NCI-H146 (cell line): ENCODE measurements at places on chromosomes 3 and 15.

GRCh38 chr3:123072564-123072963, 5.7 kb downstream of the PDIA5 start:
- no peak for DNase-seq

GRCh38 chr3:65398953-65399352, 639.8 kb downstream of the MAGI1 start:
- DNase-seq, result no peak

GRCh38 chr3:41866298-41866697, 95.6 kb downstream of the ULK4 start:
- no peak for DNase-seq

DNA sequence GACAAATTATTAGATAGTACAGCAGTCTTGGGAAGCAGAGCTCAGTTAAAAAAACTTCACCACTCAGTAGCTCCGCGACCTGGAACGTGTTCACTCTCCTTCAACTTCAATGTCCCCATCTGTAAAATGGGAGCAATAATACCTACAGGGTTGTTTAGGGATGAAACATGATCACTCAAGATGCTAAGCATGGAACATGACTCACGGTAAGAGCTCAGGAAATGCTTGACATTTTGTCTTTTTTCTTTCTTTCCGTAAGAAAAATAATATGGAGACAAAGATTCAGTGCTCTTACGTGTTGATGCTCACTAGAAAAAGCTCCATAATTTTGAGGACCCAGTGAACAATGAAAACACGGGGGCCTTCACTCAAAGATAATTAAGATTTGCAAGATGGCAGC, 606.7 kb upstream of the MDFIC2 start:
- DNase-seq, result no peak

GRCh38 chr15:68449389-68449788, 17.4 kb upstream of the ITGA11 start:
- no peak for DNase-seq

- DNase-seq, result no peak
Observed at GRCh38 chr3:25433868-25434267, 5.8 kb downstream of the RARB start.

GRCh38 chr15:39429898-39430357, 151.0 kb upstream of the THBS1 start:
- no peak for DNase-seq

DNA sequence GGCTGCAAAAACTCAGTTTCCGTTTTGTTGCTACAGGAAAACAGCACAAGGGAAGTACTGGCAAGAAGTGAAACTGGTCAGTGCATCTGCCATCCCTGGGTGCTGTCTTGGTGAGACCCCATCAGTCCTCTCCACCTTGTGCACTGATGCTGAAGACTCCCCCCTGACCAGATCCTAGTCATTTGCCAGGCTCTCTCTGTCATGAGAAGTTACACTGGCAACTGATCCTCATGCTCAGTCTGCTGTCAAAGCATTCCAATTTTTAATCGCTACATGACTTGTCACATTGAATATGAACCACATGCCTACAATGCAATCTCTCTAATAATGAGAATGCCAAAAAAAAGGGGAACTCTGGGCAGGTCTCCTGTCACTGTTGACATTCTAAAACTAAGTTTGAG, 296.5 kb downstream of the ZIC1 start:
- no peak for DNase-seq

DNA sequence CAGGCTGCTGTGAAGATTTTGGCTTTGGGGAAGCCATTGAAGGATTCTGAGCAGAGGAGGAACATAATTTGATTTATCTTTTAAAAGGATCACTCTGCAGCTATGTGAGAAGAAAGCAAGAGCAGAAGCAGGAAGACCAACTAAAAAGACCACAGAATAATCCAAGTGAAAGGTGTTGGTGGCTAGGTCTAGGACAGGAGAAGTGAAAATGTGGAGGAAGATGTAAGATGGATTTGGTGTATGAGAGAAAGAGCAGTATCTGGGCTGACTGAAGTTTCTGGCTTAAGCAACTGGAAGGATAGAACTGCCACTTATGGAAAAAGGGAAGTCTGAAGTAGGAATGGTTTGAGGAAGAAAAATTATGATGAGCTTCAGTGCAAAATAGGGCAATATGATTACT, 62.0 kb downstream of the SFMBT1 start:
- DNase-seq, result no peak

- DNase-seq, result no peak
Observed at GRCh38 chr3:12179441-12179840, 20.7 kb upstream of the TIMP4 start.

DNA sequence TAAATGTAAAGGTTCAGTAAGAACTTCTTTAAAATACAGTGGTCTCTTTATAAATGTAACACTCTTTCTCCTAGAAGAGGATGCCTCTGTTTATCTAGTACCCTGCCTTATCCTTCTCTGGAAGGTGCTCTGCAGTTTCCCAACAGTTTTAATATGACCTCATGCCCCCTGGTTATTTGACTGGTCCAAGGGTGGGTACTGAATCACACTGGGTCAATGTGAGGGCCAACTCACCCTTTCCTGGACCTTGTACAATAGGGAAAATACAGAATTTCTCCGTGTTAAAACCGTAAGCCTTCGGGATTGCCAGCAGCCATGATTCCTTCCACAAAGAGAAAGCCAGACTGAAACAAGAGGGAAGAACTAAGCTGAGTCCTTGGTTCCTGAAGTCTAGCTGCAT, 9.2 kb downstream of the DCBLD2 start:
- DNase-seq, result no peak

- DNase-seq, result peak; percentile 28
Observed at GRCh38 chr3:100209948-100210771, 50.6 kb upstream of the TBC1D23 start.

- DNase-seq, result no peak
Observed at GRCh38 chr3:178907081-178907480, 164.5 kb downstream of the ZMAT3 start.

DNA sequence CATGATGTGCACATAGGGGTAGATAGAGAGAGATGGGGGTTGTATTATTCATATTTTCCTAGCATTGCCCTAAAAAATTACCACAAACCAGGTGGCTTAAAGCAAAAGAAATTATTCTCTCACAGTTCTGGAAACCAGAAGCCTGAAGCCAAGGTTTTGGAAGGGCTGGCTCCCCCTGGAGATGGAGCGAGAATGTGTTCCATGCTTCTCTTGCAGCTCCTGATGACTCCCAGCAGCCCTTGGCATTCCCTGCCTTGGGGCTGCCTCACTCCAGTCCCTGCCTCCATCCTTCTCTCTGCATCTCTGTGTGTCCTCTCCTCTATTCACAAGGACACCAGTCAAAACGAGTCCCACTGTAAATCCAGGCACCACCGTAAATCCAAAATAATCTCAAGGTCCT, 91.5 kb upstream of the FAM174B start:
- DNase-seq, result no peak

DNA sequence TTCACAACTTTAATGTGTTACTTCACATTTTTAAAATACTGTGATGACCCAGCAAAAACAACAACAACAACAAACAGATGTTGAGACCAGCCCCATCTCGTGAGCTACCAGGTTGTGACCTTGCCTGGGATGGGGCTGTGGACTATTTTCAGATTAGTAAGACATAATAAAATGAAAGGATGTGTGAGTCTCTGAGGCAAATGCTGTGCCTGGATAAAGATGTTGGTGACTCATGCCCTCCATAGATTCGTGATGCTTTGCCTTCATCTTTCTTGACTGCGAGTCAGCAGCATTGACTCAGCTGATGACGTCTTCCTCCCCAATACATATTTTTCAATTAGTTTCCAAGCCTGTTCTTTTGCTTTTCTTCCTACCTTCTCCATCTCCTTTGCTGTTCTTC, 453.0 kb upstream of the CFAP20DC start:
- DNase-seq, result no peak

DNA sequence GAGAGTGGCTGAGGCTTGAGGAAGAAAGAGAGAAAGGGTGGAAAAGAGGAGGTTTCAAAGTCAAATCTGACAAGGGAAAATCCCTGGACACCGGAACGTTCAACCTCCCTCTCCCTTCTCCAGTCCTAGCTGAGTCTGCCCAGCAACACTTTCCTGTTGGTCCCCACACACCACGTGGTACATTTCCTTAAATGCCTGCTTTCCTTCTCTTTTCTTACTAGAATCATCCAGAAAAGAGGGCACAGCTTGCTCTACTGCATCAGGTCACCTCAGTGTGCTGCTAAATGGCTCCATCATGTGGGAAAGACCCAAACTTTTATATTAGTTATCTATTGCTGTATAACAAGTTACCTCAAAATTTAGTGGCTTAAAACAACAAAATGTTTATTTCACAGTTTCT, 181.2 kb downstream of the NECTIN3 start:
- DNase-seq, result no peak

DNA sequence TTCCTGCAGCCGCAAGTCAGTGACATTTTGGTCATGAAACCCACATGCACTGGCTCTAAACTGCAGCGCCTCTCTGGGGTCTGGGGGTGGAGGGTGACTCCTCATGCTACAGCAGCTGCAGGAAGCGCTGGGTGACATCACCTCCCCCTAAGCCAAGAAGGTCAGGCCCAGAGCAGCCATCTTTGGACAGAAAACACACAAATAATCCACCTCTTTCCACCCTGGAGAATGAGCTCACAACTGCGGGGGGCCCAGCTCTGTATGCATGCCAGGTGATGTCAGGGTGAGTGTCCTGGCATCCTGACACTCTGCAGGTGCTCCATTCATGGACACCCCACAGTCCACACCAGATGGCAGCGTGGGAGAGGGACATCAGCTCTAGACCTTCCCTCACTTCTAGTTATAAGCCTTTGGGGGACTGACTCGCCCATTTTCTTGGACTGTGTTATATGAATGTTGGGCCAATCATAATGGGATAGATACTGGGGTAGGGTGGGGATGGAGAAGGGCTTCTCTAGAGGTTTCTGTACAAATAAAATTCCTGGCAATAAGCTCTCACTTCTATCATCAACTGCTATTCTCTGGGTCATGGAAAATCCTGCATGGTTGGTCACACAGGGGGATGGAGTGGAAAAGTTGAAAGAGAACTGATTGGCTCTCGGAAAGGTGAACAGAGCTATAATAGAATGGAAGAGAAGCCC, 70.7 kb upstream of the THBS1 start:
- DNase-seq, result no peak

- DNase-seq, result no peak
Observed at GRCh38 chr15:74200412-74200815, 2.2 kb downstream of the STRA6 start.

- no peak for DNase-seq
Observed at GRCh38 chr3:15820911-15821310, 23.1 kb upstream of the ANKRD28 start.

DNA sequence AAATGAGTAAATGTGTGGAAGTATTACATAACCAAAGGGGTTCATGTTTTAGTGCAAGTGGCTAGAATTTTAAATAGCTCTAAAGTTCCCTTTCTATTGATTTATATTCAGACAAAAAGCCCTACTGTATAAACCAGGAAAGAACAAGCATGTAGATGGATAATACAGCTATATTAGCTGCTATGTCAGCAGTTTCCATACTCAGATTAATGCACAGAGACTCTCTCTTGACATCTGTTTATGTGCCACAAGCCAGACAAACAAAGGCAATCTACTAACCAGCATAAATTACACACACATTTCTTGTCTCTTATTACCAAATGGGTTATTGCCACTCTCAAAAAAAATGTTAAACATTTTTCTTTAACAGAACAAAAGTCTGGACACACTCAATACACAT, 760.1 kb upstream of the NECTIN3 start:
- DNase-seq, result no peak

- DNase-seq, result no peak
Observed at GRCh38 chr3:171614318-171614921, 154.2 kb upstream of the TNIK start.

DNA sequence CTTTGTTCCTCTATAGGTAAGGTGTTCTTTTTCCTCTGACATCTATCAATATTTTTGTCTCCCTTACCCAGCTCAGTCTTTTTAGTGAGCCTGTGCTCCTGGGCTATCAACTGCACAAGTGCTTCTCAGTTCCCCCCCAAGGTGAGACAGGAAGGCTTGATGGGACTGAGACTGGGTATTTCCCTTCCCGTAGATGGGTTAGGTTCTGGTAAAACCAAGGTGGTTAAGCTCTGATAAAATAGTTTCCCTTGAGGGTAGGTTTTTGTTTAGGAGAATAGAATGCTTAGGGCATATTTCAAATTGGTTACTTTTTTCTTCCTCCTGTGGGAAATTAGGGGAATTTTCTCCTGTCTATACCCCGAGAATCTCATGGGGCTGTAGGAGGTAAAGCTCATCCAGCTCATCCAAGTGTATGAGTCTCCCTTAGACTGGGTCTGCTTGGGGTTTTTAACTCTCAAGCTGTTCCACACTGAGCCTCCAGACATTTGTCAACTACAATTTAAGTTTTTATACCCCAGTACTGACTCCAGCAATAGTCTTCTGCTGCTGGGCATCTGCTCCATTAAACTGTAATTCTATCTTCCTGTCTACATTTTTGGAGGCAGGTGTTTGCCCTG, 44.9 kb downstream of the OXSR1 start:
- DNase-seq, result no peak

- DNase-seq, result no peak
Observed at GRCh38 chr15:79967298-79968182, 3.5 kb downstream of the BCL2A1 start.

DNA sequence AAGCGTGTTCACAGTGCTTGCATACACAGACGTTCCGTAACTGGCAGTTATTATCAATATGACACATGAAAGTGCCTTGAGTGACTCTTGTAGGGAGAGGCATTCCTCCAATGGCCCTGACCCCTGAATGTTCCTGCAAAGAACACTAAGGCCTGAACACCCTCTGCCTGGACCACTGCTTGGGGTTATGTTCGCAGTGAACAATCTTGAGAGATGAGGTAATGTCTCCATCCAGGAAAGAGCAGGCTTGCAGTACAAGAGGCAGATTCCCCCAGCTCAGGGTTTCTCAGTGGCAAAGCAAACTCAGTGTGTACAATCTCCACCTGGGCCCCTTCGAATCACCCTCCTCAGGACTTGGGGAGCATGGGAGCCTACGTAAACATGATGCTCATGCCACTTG, 324.6 kb downstream of the MAGI1 start:
- DNase-seq, result no peak

DNA sequence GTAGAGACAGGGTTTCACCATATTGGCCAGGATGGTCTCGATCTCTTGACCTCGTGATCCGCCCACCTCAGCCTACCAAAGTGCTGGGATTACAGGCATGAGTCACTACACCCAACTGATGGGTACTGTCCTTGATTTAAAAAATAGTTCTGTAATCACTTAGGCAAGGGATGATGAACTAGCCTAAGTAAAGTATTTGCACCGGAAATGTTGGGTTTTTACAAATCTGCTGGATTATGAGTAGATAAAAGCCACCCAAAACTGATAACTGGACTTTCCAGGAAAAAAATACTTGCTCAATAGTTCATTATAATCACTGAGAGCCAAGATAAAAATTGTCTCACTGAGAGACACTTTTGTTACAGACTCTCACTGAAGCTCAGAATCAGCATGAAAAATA, 218.0 kb downstream of the WNT5A start:
- no peak for DNase-seq

DNA sequence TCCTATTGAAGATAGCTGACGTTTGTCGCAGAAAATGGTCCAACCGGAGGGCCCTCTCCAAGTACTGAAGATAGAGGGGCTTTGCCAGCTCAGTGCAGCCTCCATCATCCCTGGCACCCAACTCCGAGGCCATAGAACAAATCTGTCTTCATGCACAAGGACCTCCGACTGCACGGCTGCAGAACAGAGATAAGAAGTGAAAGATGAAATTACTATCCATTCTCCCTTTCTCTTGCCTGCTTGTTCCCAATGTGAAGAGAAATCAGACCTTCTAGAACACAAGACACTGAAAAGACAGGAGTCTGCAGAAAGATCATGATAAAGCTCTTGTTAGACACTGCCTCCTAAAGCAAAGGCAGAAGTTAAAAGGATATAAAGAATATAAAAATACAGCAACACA, 19.9 kb downstream of the INO80 start:
- DNase-seq, result no peak
